ENCODE measurements at places on chromosomes 7 and 10.

DNA sequence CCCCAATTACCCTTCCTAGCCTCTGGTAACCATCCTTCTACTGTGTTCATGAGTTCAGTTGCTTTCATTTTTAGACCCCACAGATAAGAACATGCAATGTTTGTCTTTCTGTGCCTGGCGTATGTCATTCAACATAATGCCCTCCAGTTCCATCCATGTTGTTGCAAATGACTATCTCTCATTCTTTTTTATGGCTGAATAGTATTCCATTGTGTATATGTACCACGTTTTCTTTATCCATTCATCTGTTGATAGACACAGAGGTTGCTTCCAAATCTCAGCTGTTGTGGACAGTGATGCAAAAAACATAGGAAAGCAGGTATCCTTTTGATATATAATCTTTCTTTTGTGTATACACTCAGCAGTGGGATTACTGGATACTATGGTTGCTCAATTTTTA lies 51.2 kb downstream of the RAPGEF5 start:
- DNase-seq: no peak

DNA sequence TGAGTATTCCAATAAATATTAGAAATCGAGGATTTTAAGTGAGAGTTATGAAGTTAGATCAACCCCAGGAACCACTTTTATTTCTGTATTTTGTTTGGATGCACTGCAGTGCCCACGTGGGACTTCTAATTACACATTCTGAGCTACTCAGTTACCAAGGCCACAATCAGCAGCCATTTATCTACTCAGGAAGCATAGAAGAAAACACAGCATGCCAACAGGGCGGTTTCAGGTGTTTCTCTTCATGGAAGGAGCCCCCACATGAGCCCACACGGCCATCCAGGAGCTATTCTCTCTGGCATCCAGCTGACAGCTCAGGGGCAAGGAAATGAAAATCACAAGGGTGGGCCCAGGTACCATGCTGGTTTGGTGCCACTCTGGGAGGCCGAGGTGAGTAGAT lies 266.5 kb upstream of the MKLN1 start:
- DNase-seq: peak; percentile 23

DNA sequence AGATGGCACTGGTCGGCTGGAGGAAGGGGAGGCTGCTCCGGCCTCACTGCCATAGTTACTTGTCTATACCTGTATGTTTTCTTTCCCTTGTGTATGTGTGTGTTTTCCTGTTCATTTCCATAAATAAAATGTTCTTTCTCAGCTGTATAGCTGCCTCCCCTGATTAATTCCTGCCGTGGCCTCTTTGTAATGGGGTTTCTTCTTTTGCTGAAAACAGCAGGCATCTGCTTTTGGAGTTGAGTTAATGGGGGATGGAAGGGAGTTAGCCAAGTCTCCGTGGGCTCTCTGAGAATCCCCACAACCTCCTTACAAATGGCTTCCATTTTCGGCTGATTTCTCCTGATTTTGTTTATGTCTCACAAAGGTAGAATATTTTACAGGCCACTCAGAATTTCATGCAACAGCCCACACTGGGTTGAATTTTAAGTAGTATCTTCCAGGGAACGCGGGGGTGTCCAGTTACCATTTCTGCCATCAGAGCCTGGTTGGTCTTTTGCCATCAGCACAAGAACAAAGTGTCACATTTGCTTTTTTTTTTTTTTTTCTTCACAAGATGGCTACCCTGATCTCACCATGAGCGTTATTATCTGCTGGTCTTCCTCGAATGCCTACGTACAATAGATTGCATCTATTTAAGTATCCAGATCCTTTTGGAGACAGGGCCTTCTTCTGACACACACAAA lies 88.1 kb upstream of the NRP1 start:
- DNase-seq: no peak

DNA sequence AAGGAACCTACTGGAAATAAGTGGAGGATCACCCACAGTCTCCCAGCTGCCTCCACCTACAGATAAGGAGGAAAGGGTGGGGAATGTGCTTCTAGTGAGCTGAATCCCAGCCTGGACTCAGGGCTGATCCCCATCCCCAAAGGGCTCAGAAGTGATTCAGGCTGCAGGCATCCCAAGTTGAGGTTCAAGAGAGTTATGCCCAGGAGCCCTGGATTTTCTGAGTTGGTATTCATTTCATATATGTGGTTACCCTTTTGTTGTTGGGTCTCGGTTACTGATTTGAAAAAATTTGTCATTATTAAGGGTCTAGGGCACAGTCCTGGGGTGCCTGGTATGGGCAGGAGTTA lies 30.0 kb upstream of the SRGN start:
- DNase-seq: no peak

- DNase-seq: no peak
Observed at GRCh38 chr10:78944723-78945312, 123.9 kb upstream of the ZMIZ1 start.

DNA sequence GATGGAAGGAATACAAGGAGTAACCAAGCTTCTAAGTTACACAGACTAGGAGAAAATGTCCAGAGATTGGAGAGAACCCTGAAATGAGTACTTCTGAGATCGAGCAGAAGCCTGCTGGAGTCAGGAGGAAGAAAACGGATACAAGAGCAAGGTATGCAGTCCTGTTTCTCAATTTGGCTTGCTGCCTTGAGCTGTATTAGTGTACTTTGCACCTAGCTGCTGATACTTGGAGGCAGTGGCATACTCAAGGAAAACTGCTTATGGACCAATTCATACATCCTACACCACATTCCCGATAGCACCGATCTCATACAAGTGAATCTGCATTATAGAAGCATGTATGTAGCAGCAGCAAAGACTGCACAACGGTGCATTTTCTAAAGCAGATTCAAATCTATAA lies 14.4 kb downstream of the PIP4K2A start:
- DNase-seq: no peak

GRCh38 chr10:34107626-34108516 lies 707.2 kb downstream of the PARD3 start:
- no peak for DNase-seq

GRCh38 chr7:134643131-134643530 lies 3.5 kb upstream of the BPGM start:
- DNase-seq: no peak

- DNase-seq: no peak
Observed at GRCh38 chr7:117146059-117146458, 176.8 kb downstream of the WNT2 start.

DNA sequence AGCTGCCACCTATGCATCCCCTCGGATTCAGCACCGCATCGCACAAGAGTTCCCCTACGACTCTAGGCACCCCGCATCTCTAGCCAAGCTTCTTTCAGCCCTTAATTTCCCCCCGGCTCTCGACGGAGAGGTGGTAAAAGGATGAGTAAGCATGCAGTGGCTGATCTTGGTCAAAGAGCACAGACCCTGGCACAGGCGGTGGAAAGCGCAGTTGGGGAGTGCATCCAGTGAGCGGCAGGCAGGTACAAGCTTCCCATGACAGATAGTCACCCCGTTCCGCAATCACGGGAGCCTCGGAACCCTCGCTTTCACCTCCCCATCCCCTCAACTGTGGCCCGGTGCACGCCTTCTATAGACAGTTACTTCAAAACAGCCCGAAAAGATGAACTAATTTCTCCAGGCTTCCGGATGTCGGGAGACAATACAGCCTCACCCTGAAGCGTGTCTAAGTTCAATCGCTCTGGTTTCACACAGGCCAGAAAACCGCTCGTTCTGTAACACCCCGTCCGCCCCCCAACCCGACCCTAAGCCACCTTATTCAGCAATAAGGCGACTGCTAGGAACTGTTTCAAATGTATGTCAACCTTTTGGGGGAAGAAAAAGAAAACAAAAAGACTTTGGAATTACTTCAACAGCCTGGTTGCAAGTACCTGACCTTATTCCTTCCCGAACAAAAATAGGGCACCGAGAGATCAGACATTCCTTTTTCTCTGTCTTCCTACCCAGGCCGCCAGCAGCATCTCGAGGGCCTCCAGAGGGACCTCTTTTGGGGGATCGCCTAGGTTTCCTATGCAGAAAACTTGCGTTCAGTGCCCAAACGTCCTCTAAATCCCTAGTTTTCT lies 1.4 kb downstream of the RHEB start:
- DNase-seq: peak; percentile 56

- DNase-seq: no peak
Observed at GRCh38 chr7:116172353-116172752, 38.0 kb upstream of the TES start.

GRCh38 chr10:112958275-112958995 lies 8.4 kb downstream of the TCF7L2 start:
- no peak for DNase-seq

GRCh38 chr10:103519798-103520197 lies 26.3 kb downstream of the NEURL1 start:
- DNase-seq: no peak

- DNase-seq: no peak
Observed at GRCh38 chr10:2097937-2098336, 360.6 kb upstream of the ADARB2 start.

- DNase-seq: no peak
Observed at GRCh38 chr7:55873765-55874164, 11.2 kb upstream of the SEPTIN14 start.

GRCh38 chr10:74500816-74501215 lies 325.6 kb upstream of the KAT6B start:
- no peak for DNase-seq

DNA sequence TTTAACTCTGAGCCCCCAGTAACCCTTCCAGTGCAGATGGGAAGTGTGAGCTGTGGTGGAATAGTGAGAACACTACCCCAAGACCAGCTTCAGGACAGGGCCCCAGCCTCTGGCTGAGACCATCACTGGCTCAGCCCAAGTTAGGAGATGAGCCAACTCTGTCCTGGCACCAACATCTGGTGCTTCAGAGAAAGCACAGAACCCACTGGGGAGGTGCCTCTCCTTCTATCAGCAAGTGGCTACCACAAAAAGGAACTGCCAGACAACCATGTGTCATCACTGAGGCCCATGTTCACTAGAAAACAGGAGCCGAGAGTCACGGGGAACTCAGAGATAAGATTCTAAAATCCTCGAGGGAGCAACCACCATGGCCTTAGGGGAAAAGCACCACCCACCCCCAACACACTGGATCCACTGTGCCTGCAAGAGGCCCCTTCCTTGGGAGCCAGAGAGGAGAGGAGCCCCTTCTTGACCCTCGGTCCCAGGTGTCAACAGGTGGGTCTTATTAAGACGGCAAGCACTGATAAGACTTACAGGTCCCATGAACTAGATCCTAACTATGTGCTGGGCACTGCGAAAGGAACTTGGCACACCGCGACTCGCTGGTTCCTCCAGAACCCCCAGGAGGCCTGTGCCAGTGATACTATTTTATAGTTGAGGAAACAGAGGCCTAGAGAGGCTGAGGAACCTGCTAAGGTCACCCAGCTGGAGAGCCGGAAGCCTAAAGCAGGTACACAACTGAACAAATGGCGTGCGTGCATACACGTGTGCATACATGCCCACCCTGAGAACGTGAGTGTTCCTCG lies 102.7 kb downstream of the FAM53B start:
- DNase-seq: peak; percentile 80

- DNase-seq: no peak
Observed at GRCh38 chr10:102633848-102634247, 10.4 kb upstream of the TRIM8 start.

GRCh38 chr10:95214793-95215192 lies 20.8 kb downstream of the ACSM6 start:
- no peak for DNase-seq

DNA sequence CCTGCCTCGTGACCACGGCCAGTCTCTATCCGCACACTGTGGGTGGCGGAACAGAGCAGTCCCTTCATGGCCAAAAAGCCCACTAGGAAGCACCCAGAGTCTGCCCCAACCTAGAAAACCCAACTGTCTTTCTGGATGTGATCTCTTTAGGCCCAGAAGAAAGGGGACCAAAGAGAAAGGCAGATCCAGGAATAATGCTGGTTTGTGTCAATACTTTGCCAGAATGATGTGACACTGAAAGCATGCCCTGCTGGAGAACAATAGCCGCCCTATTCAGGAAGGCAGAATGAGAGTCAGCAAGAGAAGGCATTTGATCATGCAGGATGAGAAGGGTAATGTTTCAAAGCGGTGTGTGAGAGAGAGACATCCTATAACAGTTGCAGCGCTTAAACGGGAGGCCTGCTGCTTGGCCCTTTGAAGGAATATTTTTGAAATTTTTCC lies 274.7 kb downstream of the USP6NL start:
- no peak for DNase-seq

DNA sequence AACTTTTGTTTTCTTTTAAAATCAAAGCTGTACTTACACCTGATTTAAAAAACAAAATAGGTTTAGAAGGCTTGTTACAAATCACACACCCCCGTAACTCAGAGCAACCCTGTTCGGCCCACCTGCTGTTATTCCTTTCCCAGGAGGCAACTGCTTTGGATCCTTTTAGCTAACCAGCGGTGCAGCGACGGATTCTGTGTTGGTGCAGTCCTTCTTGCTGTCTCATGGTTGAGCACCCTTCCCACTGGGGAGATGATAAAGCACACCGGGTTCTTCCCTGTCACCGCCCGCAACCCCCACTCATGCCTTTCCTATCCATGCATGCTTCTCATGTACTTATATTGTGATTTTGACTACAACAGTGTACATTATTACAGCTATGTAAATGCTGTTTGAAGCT lies 24.8 kb upstream of the MKI67 start:
- DNase-seq: no peak
